Motor neuron (in vitro differentiated cells): ENCODE measurements at places on chromosomes 6 and 20.
A peak's percentile ranks its signal among the peaks of the same experiment; 100 is the strongest.

DNA sequence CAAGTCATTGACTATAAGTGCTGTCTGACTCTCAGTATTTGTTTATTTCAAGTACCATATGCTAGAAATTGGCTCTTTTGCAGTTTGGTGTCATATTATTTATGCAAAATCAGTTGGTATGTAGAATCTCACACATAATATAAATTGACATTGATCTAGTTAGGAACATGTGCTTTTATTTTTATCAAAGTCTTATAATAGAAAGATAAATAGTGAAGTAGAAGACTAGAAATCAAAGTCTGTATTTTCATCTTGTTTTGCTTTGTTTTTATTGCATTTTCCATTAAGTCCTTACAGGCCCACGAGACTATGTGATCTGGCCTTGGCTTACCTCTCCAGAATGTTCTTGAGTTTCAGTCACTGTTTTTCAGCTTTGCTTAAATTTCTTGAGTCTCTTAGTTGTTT lies 300.3 kb downstream of the LAMA2 start:
- no peak for ATAC-seq

DNA sequence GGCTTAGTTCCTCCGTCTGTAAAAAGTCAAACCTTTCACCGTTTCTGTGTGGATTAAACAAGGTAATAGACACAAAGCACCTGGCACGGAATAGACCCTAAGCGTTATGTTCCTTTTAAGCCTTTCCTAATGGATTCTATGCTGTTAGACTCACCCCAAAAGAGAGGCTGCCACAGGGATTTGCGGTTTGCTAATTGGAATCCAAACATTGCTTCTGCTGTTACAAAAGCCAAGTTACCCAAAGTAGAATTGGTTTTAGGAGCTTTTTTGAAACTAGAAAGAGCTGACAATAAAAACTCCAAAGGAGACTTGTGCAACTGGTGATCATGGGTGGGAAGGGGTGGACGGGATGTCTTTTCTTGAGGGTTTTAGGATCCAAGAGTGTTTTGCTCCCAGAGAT lies 178.0 kb downstream of the BMP7 start:
- ATAC-seq: no peak

GRCh38 chr6:109660526-109661320 lies 30.3 kb downstream of the AK9 start:
- ATAC-seq: no peak

DNA sequence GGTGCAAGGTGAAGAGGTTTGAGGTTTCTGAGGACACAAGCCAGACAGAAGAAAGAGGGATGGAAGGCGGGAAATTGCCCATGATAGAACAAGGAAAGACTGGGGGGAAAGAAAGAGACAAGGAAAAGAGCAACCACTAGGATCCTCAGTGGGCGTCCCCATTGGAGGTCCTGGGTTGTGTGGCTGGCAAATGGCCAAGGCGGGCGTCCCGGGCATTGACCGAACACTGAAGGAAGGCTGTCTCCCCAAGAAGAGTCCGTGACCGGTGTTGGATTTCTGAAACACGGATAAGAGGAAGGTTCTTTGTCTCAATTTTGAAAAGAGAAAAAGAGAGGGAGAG lies 746.6 kb upstream of the ADGRB3 start:
- ATAC-seq: no peak

DNA sequence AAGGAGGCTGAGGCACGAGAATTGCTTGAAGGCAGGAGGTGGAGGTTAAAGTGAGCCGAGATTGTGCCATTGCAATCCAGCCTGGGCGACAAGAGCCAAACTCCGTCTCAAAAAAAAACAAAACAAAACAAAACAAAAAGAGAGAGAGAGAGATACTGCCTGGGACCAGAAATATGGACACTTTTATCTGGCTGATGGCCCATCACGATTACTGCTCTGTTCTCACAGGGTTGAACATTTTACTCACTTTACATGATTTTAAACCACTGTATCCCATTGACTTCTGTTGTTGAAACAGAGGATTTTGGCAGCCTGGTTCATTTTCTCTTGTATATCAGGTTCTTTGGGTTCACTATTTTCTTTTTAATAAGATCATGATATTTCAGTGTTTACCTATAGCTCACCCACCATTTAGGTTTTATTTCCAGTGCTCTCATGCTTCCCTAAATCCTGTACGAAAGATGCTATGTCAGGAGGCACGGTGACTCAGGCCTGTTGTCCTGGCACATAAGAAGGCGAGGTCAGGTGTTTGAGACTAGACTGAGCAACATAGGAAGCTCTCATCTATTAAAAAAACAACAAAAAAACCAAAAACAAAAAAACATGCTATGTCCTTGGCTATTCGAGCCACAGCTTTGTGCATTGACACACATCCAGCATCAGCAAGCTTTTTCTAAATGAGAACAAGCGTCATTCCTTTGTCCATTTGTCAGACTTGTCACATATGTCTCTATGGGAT lies 34.5 kb upstream of the RREB1 start:
- ATAC-seq: no peak

- peak; percentile 54 for ATAC-seq
Observed at GRCh38 chr6:17584241-17584803, 15.8 kb upstream of the FAM8A1 start.

DNA sequence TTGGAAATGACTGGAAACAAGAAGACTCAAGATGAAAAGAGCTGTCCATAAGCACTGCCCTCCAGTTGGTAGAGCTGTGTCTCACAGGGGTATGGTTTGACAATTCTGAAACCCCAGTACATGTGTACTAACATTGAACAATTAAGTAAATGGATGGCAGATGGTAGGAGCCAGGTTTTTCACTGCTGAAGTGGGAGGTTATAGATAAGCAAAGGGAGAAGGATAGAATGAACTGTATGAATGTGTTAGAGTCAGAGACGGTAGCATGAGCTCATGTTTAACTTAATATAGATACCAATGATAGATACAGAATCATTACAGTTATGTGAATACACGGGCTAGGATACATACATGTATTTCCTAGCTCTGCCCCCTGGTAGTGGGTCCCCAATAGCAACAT lies 95.0 kb upstream of the SIRPA start:
- ATAC-seq: no peak

- ATAC-seq: no peak
Observed at GRCh38 chr20:13858439-13858838, 73.6 kb downstream of the NDUFAF5 start.

- no peak for ATAC-seq
Observed at GRCh38 chr6:81773887-81774286, 21.4 kb upstream of the TENT5A start.

- no peak for ATAC-seq
Observed at GRCh38 chr6:44123544-44123943, 3.7 kb downstream of the MRPL14 start.

GRCh38 chr20:3371754-3372153 lies 35.7 kb downstream of the DNAAF9 start:
- no peak for ATAC-seq

DNA sequence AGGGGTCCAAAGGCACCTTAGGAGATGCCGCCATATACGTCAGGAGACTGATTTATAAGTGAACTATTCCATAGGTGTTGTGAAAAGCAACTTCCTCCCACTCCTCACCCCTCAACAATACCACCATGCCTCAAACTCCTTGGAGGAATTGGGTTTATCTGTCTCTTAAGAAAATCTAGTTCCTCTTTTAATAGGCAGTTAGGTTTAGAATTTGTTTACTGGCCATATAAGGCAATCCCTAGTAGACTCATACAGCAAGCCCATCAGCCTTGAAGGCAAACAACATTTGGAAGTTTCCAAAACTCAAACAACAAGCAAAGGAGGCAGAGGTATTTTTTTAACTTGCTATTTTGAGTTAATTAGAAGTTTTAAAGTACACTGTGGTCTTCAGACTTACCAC lies 66.1 kb downstream of the PRND start:
- no peak for ATAC-seq

GRCh38 chr6:143804835-143805239 lies 38.3 kb upstream of the LTV1 start:
- no peak for ATAC-seq

DNA sequence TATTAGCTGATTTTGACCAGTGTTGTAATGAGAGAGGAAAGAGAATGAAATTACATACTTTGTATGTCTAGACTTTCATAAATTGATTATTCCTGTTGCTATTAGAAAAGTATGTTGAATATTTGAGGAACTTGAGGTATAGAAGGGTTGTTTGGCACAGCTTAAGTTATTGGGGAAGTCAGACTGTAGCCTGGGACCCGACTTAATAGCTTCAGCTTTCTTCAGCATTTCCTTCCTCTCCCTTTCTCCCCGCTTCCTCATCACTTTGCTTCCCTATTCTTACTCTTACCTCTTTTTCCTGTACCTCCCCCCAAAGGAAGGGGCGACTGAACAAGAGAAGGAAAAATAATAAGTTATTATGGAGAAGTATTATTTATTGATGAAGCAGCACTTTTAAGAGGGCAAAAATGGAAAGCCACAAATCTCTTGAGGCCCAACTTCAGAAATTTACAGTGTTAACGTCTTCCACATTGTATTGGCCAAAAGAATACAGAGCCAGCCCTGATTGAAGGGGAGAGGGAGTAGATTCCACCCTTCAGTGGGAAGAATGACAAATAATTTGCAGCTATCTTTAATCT lies 7.4 kb downstream of the SENP6 start:
- ATAC-seq: no peak

DNA sequence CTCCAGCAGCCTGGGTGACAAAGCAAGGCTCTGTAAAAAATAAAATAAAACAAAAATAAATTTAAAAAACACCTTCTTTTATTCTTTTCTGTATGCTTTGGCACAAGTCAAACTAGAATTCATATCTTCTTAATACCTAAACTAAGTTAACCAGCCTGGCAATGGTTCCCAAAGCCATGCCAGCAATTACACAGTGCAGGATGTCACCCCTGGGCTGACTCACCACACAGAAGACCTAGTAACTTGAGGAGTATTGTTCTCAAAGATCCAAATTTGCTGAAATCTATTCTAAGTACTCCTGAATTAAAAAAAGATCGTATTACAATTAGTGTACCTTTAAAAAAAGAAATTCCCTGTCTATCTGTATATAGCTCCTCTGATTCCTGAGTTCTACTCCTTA lies 162.7 kb upstream of the SGK1 start:
- ATAC-seq: no peak

DNA sequence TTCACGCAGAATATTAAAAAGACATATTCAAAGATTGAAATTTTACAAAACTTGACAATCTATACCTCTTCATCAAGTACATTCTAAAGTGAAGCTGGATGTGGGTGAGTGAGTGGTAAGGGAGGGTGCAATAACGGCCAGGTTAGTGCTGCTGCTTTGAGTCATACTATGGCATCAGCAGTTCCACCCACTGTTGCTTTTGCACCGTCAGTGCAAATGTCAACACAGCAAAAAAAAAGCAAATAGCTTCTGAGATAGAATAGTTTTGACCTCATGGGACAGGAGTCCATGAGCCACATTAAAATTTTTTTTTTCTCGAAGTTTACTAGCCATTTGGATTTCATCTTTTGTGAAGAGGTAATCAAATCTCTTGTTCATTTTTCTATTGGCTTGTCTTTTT lies 31.8 kb downstream of the PSMF1 start:
- ATAC-seq: no peak

DNA sequence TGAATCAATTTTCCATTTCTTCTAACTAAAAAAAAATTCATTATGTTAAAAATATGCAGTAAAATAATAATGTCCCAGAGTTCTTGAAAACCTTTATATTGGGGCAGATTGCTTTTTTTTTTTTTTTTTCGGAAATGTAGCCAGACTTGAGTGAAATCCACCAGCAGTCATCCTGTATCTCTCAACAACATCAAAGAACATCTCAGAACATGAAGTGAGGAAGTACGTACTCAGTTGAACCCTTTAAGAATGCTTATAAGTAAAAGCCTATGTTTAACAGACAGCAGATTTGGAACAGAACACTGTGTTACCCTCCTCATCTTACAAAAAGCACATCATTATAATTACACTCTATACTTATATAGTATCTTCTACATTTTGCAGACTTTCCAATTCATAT lies 51.0 kb upstream of the SUPT3H start:
- no peak for ATAC-seq

GRCh38 chr6:167493976-167494697 lies 169.3 kb downstream of the TTLL2 start:
- peak; percentile 79 for ATAC-seq

- ATAC-seq: peak; percentile 48
Observed at GRCh38 chr6:108559097-108559883, 1.4 kb upstream of the FOXO3 start.

DNA sequence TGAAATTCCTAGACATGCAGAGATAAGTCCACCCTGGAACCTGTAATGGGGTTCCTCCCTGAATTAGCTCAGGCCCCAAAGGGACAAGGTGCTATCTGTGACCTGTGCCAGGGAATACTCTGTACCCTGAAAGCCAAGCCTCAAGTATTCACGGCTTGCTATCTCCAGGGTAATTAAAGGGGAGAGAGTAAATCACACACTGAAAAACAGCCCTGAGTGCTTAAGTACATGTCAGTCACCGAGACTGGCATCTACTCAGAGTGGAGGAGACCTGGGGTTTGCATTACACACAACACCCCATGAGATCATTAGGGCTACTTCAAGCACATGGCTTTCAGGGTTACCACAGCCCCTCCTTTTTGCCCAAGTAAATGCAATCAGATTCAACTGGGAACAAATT lies 188.1 kb downstream of the CD83 start:
- no peak for ATAC-seq

- no peak for ATAC-seq
Observed at GRCh38 chr6:48447251-48447650, 336.3 kb upstream of the PTCHD4 start.

- ATAC-seq: no peak
Observed at GRCh38 chr6:129685662-129686031, 24.3 kb downstream of the ARHGAP18 start.

DNA sequence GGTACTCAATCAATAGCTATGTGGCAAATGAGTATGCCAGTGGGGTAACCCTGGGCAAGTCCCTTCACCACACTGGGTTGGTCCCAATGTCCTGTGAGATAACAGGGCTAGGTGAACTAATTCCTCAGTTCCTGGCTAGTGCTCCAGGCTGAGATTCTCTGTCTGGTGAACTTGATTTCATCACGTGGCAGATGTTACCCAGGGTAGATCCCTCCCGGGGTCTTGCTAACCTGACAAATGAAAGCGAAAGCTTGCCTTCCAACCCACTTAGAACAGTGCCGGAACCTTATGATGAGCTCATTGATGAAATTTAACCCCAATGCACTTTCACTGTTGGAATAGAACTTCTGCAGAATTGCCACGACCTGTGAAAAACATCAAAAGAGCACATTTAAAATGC lies 6.6 kb upstream of the ANKRD60 start:
- no peak for ATAC-seq

GRCh38 chr6:83314693-83315092 lies 116.2 kb downstream of the ME1 start:
- no peak for ATAC-seq

GRCh38 chr6:24927985-24928745 lies 7.6 kb downstream of the RIPOR2 start:
- no peak for ATAC-seq

- ATAC-seq: no peak
Observed at GRCh38 chr6:156597095-156597494, 180.1 kb upstream of the ARID1B start.
